Right lung (tissue), 10 donors: ENCODE measurements at places on chromosomes 4 and X. TPM values are rescaled to one million over a fixed set of nuclear protein-coding genes. Genes with fewer than 3 reads are reported as not detected.
A peak's percentile ranks its signal among the peaks of the same experiment; 100 is the strongest.

The MAGIX gene
- polyA plus RNA-seq, result 3.2 TPM

The RNF175 gene
- 6.9 TPM for polyA plus RNA-seq

The KCNE5 gene
- 4.0 TPM for polyA plus RNA-seq

The PARM1 gene
- polyA plus RNA-seq, result 59.5 TPM

The SSX1 gene
- not detected for polyA plus RNA-seq

The ALB gene
- 7.1 TPM for polyA plus RNA-seq

The DMD gene
- 58.0 TPM for polyA plus RNA-seq

The TRAM1L1 gene
- 12.3 TPM for polyA plus RNA-seq

The ZNF732 gene
- 2.1 TPM for polyA plus RNA-seq

DNA sequence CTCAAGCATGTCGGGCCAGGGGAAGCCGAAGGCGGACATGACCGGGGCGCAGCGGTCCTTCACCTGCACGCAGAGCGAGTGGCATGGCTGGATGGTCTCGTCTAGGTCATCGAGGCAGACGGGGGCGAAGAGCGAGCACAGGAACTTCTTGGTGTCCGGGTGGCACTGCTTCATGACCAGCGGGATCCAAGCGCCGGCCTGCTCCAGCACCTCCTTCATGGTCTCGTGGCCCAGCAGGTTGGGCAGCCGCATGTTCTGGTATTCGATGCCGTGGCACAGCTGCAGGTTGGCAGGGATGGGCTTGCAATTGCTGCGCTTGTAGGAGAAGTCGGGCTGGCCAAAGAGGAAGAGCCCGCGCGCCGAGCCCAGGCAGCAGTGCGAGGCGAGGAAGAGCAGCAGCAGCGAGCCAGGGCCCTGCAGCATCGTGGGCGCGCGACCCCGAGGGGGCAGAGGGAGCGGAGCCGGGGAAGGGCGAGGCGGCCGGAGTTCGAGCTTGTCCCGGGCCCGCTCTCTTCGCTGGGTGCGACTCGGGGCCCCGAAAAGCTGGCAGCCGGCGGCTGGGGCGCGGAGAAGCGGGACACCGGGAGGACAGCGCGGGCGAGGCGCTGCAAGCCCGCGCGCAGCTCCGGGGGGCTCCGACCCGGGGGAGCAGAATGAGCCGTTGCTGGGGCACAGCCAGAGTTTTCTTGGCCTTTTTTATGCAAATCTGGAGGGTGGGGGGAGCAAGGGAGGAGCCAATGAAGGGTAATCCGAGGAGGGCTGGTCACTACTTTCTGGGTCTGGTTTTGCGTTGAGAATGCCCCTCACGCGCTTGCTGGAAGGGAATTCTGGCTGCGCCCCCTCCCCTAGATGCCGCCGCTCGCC is at the start of gene SFRP2:
TSS of gene SFRP2 (minus strand) at position 671 of the 864 bp plus-strand sequence. CDS start at position 423, 248 bp downstream.
- no peak for DNase-seq

DNA sequence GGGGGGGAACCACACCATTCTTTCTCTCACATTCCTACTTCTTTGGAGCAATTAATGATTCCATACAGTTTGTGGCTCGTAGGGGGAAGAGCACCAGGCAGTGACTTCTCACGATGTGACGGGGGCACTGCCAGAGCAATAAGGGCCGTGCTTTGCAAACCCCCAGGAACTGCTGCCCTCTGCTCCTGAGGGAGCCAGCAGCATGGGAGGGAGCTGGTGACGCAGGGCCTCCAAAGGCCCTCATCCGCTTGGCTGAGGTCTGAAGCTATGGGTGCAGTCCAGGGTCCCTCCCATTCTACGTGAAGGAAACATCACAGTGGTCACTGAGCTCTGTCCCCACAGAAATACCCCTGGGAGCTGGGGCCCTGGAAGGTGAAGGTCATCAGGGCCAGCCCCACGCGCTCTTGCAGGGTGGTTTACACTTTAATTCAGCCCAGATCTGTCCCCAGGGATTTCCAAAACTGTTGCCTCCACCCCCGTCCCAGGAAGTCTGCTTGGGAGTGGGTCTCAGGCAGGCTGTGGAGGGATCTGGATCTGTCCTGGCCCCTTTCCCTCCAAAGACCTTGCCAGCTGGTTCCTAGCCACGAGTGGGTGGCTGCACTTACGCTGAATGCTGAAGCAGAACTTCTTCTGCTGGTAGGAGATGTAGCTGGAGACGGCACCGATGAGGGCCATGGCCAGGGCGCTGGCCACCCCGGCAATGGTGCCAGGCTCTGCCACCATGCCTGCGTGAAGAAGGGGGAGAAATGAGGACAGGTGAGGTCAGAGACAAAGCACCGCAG is 82.6 kb downstream of the MTMR1 start:
- DNase-seq, result no peak

DNA sequence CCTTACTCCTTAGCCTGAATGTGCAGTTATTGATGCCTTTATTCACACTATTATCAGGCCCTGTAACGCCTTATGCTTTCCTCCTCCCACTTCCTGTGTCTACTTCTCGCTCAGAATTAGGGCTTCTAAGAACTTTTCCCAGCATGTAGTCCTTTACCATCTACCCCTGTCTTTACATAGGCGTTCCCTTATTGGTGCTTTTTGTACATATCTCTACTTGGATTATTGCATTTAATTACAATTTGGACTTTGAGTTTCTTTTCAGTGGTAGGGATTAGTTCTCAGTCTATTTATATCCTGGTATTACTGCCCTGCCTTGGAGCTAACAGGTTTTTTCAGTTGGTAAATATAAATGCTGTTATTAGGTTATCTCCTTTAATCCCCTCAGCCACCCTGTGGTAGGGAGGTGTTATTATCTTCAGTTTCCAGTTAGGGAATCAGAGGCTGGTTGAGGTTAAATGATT is 84.0 kb downstream of the RBPJ start:
- DNase-seq, result no peak

GRCh38 chr4:185479507-185479971 is 8.0 kb upstream of the CCDC110 start:
- no peak for DNase-seq

DNA sequence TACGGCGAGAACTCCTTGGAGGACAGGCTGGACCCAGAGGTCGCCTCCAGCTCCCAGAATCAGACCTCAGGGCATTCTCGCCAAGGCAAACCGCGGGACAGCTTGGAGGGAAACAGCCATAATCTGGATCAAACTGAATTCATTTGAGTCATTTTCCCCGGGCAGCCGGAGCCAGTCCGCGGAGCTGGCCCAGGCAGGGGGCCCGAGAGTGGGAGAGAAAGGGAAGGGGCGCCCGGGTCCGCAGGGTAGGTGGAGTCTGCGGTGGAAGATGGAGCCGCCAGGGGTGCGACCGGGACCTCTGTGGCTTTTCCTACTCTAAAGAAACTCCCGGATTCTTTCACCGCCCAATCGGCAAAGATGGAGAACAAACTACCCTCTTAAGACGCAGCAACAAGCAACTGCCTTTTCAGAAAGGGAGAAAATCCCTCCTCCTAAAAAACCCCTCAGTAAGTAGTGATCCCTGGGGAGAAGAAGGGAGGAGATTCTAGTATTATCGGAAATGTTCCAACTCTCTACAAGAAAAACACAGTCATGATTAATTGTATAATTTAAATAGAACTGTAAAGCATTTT is 5.2 kb downstream of the NKX3-2 start:
- no peak for DNase-seq

DNA sequence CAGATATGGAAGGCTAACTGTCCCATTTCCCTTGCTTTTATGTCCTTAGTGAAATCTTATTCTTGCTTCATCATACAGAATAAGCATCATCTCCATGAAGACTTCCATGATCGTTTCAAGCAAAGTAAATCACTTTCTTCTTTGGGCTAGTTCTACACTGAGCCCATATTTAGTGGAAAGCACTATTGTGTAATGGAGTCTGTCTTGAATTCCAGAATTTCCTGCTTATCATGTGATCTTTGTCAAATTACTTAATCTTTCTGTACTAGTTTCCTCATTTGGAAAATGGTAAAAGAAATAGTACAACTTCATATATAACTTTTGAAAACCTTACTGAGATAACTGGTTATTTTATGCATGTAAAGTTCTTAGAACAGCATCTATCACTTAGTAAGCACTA is 7.6 kb downstream of the ANAPC10 start:
- no peak for DNase-seq

GRCh38 chr4:99945718-99946355 is 581 bp downstream of the DNAJB14 start:
- no peak for DNase-seq

- no peak for DNase-seq
Observed at GRCh38 chrX:106875151-106875550, 28.0 kb downstream of the RIPPLY1 start.

DNA sequence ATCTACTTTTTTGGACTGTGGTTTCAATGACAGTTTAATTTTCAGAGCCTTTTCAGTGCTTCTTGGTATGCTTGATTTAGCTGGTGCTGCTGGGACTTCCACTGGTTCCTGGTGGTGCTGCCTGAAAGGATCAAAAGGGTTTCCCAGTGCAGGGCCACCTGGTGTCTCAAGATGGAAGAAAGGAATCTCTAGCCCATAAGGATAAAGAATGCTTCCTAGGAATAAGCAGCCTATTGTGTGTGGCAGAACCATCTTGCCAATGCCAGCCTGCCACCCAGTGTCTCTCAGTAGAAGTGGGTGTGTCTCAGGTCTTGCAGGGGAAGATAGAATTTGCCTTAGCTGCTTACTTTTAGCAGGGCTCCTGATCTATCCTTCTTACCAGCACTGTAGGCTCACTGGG is 15.0 kb upstream of the RAI2 start:
- no peak for DNase-seq

- DNase-seq, result no peak
Observed at GRCh38 chr4:144778364-144778763, 132.4 kb downstream of the HHIP start.

DNA sequence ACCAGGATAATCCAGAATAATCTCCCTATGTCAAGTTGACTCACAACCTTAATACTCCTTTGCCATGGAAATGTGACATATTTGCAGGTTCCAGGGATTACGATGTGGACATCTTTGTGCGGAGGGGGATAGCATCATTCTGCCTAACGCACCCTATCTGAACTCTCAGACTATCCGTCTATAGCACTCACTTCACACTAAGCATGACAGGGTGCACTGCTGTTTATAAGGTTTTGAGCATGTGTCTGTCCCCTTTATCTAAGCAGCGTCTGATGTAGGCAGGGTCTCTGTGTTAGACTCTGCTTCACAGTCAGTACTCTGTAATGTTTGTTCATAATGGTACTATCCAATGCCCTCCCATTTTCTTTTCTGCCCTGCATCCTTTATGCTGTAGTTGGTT is 43.4 kb upstream of the PRSS48 start:
- DNase-seq, result no peak

GRCh38 chrX:125132274-125132673 is 187.4 kb upstream of the TEX13C start:
- DNase-seq, result no peak

DNA sequence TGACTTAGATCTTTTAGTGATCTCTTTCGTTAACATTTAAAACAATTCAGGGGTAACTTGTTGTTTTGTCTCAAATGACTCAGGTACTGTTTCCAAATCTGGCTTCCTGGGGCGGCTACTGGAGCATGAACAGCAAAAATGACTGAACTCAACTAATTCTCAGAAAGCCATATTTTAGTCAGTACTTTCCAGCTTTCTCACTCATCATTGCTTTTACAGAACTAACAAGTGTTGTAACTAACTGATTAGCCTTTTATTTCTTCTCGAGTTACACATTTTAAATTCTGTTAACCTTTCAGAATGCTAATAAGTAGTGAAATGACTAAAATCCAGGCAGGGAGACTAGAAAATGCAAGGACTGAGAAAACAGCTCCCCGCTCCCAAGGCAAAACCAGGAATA is 55.3 kb downstream of the JADE3 start:
- DNase-seq, result no peak

- DNase-seq, result peak; percentile 91
Observed at GRCh38 chr4:185567381-185568376, 32.4 kb upstream of the PDLIM3 start.

DNA sequence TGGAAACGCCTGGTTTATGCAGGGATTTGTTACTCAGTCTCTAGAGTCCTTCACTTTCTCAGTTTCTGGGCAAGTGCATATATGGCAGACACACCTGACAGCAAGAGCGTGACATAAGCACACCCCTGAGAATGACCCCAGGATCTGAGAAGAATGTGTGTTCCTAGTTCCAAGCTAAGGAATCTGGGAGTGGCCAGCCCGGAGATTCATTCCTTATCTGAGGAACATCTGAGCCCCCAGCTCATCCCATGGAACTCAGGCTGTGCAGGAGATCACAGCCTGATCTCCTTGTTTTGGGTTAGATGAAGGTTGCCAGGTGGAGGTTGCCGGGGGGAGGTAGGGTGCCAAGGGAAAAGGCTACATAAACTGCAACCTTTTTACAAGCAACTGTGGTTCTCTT is 23.8 kb upstream of the KIAA0232 start:
- DNase-seq, result no peak

GRCh38 chr4:52423967-52424366 is 235.1 kb downstream of the USP46 start:
- no peak for DNase-seq

- no peak for DNase-seq
Observed at GRCh38 chr4:46952451-46952850, 40.9 kb downstream of the GABRA4 start.

DNA sequence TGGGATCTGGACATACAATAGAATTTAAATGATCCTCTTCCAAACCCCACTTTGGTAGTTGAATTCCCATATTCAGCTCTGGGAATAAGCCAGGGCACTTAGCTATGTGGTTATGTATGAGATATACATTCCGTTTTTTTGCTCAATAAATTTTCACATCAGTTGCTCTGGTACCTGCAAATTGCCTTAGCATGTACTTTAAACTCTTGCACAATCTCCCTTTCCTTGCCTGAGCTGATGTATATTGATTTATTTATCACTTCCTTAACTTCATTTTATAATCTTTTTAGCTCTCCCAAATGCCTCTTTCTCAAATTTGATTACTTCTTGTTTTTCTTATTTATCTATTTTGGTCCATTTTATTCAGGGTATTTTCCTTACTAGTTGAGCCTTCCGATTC is 90.1 kb upstream of the AGA start:
- DNase-seq, result no peak

DNA sequence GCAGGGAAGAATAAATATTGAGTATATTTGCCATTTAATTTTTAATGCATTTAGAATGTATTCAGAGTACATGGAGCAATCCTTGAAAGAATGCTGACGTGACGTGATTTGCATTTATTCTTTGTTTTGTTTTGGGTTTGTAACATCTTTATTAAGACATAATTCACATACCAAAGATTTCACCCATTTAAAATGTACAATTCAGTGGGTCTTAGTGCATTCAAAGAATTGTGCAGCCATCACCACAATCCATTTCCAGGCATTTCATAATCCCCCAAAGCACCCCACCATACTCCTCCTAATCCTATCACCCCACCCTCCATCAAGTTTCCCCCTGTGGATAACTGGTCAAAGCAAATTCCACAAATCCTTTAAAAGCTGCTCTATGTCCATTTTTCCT is 87.4 kb downstream of the FAM9B start:
- DNase-seq, result no peak

- DNase-seq, result peak; percentile 32
Observed at GRCh38 chrX:39427492-39427891, 626.2 kb downstream of the MID1IP1 start.
